ENCODE measurements at places on chromosomes 6 and 20.

GRCh38 chr6:44127186-44128019, at the start of the genes MRPL14 and TMEM63B:
Gene MRPL14, minus strand, starts transcription at chr6:44127452. Its CDS starts 10,841 bp downstream, at chr6:44116611.
Gene TMEM63B, plus strand, starts transcription at chr6:44127554. Its CDS starts 7,031 bp downstream, at chr6:44134585.
- DNase-seq, result peak; percentile 91

DNA sequence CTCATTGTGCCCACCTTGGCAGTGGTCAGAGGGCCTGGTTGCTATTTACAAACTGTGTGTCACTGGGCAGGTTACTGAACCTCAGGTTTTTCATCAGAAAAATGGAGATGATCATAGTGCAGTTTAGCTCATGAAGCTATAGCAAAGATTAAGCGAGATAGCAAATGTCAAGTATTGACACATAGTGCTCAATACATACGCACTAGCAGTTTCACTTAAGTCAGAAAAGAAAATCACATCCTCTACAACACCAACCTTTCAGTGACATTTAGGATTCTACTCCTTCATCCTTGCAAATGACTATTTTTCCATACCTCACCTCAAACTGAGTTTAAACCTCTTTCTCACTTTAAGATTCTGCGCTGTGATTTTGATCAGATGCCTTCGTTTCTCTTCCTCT, 16.2 kb downstream of the GPR63 start:
- DNase-seq, result no peak

- no peak for DNase-seq
These were observed 159.8 kb upstream of the ARID1B start for GRCh38 chr6:156617376-156617775.

DNA sequence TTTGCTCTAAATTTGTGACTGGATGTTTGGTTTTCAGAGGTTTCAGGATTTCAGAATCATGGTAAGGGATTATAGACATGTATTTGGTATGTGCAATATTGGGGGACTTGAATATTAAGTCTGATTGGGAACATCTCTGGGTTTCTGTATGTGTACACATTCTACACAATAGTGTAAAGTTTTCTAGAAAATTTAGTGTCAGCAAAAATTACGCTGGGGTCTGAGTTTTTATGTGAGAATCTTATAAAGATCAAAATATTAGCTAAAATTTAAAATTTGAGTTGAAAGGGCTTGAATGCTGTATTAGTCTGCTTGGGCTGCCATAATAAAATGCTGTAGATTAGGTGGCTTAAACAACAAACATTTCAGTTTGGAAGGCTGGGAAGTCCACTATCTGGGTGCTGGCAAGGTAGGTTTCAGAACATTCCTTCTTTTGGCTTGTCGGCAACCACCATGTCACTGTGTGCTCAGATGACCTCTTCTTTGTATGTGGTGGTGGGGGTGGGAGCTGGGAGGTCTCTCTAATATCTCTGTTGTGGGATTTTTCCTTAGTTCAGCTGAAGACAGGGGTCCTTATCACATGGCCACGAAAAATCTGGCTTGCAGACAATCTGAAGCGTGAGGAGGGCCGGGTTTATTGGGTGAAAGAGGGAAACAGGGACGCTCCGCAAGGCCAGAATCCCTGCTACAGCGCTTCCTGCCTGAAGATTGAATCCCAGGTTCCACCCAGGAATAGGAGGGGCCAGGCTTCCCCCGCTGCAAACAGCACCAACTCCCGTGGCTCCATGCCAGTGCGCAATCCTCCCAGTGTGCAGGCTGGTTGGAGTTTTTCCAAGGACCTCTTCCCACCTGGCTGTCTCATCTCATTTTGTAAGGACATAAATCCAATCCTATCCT, 299.7 kb downstream of the PLCB1 start:
- no peak for DNase-seq

GRCh38 chr6:138370631-138371451, 6.9 kb upstream of the SMIM28 start:
- DNase-seq, result no peak

DNA sequence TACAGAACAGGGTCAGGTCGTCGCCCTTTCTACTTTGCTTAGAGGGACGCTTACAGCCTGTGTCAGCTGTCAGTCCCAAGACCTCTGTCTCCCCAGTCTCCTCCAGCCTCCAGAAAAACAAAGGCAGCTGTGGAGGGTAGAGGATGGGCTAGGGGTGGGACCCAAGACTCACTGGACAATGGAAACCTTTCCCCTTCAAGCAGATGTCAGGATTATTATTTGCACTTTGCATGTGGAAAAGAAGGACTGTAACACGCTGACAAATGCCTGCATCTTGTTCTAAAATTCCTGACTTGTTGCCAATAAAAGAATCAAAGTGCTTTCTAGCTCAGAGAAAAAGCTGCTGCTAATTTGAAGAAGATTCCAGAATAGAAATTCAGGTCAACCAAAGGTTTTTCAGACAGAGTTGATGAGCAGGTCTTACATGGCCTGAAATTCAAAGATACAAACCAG, 58.7 kb downstream of the SNX5 start:
- DNase-seq, result no peak

GRCh38 chr20:4491643-4492042, 230.1 kb upstream of the PRND start:
- no peak for DNase-seq

DNA sequence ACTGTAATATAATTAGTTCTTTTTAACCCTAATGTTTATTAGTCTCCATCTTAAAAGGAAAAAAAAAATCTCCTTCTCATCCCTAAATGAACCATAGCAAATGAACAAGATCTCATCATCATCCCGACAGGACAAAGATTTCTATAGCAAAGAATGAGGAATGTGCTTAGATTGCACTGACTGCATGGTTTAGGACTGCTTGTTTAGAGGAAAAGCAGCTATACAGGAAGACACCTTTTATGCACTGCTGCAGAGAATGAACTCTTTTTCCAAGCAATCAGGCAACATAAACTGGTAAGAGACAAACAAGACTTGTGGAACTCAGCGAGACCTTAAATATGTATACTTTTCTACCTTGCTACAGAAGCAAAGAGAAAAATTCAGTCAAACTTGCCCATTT, 26.8 kb downstream of the CSNK2A1 start:
- no peak for DNase-seq

GRCh38 chr20:57560554-57561355, at the start of gene PCK1:
Gene PCK1, plus strand, starts transcription at chr20:57561110. Its CDS starts 302 bp downstream, at chr20:57561412.
- no peak for DNase-seq

DNA sequence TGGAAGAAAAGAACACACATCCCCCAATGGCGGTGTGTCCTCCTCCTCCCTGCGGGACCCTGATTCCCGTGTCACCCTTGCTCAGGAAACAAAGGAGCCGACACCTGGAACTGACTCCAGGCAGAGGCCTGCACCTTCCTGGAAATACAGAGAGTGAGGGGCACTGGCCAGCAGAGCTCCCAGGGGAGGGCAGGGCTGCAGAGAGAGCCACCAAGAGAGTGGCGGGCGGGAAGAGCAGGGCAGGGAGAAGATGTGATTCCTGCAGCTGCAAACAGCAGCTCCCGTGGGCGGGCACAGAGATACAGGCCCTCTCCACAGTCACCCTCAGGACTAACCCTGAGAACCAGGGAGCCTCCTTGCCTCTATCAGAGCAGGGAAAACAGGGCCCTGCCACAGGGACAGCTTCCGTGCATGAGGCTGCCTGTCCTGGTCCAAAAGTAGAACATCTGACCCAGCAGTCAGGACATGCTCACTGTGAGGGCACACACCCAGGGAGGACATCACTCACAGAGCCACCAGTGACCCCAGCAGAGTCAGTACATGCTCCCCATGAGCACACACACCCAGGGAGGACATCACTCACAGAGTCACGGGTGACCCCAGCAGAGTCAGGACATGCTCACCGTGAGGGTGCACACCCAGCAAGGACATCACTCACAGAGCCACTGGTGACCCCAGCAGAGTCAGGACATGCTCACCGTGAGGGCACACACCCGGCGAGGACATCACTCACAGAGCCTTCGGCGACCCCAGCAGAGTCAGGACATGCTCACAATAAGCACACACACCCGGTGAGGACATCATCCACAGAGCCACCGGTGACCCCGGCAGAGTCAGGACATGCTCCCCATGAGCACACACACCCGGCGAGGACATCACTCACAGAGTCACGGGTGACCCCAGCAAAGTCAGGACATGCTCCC, 193.1 kb downstream of the DLL1 start:
- DNase-seq, result no peak

GRCh38 chr6:27630727-27631608, 158.1 kb upstream of the ZNF184 start:
- DNase-seq, result peak; percentile 25

DNA sequence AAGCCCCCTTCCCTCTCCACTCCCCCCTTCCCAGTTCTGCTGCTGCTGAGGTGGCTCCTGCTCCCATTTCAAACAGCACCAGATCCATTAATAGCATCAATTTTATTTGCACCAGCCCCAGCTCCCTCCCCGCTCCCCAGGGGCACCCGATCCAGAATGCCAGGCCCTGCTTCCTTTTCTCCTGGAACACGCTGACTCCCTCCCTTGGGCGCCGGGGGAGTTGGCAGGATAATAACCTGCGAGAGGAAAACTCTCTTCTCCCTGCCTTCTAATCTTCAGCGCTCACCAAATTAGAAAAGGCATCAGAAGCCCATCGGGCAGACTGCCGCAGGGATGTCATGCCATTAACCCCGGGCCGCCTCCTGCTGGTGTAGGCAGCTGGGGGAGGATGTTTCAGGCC, 77.8 kb downstream of the NCR2 start:
- DNase-seq, result no peak

GRCh38 chr6:35573495-35574110, 60.9 kb upstream of the TULP1 start:
- no peak for DNase-seq

- no peak for DNase-seq
These were observed 475.0 kb upstream of the SULF2 start for GRCh38 chr20:48260129-48260756.

DNA sequence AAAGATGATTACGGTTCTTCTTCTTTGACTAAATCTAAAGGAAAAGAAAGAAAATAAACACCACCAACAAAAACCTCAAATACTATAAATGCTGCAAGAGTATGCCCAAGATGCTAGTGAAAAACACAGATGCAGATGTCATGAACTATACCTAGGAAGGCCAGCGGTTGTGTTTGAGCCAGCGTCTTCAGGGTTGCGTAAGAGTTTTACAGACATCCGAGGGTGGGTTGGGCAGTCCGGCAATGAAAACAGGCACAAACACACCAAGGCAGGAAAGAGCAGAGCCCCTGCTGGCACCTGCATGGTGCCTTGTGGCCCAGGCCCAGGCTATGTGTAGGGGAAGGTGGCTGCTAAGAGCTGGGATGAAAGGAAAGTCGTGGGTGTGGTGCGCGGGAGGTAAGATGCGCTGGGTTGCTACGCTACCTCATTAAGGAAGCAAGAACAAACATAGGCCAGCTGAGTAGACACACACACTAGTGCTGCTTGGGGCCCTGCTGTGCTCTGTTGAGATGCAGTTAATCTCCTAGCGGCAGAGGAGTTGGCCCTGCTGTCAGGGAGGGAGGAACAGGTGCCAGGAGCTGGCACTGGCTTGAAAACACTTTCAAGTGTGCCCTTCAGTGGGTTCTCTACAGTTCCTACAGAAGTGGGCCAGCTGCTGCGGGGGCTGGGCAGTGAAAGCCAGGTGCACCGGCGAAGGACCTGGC, 170.2 kb upstream of the PLN start:
- no peak for DNase-seq

- DNase-seq, result no peak
These were observed 122.4 kb downstream of the NFATC2 start for GRCh38 chr20:51420111-51420510.

- DNase-seq, result no peak
These were observed 331.8 kb downstream of the PRL start for GRCh38 chr6:21965016-21965415.

DNA sequence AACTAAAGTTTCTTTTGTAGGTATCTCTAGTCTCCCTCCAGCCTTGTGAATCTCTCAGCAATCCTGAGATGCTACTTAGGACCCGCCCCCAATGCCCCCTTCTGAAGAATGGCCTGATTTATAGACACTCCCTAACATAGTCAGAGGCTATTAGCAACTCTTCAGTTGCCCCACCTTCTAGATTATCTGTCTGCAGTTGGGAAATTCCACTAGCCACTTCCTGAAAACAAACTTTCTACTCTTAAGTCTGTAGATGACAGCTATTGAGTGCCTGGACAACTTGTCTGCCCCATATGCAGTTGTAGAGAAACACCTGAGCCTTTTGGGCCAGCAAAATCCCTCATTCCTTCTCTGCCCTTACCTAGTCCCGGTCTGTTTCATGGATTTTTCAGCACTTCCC, 188.2 kb upstream of the PREP start:
- DNase-seq, result peak; percentile 7

All from activated naive CD4-positive, alpha-beta T cell treated with Interleukin-2 at 50 U/mL for 16 hours (primary cell).